ENCODE measurements at places on chromosomes 12 and 14.
A peak's percentile ranks its signal among the peaks of the same experiment; 100 is the strongest.

- no peak for DNase-seq
Measured at GRCh38 chr12:130661486-130662255, 54.4 kb downstream of the RIMBP2 start.

GRCh38 chr14:73223049-73223448 lies 14.3 kb upstream of the PAPLN start:
- no peak for DNase-seq

DNA sequence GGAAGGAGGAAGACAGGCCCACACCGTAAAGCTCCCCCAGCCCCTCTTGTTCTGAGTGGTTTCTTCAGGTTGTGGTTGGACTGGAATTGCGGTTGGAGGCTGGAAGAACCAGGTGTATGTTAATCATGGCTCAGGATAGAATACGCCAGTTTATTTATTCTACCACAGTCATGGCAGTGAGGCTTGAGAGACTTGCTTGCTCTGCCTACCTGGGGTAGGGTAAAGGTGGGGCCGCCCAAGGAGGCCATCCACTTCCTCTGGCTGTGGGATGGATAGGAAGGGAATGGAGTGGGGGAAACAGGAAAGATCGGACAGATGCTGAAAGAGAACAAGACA lies 8.1 kb downstream of the SHMT2 start:
- no peak for DNase-seq

DNA sequence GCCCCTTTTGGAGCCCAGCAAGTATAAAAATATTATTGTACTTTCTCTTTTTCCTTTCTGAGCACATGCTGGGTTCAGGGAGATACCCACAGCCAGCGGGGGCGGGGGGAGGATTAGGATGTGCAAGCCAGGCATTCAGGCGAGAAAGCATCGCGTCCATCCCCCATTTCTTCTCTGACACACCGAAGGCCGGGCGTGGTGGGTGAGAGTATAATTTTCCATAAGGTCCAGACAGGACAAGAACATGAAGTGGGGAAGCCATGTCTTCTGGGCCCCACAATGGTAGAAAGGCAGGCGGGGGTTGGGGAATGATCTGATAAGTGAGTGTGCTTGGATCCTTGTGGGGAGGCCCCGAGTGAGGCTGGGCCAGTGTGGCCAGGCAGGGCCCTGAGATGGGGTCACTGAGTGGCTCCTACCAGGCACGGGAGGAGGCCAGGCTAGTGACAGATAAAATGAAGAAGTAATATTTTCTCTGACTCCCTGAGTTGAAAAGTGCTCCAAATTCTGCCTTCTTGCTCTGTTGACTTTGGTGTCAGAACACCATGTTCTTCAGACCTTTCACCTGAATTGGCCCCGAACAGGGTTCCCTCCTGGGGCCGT lies 10.7 kb upstream of the LRTM2 start:
- no peak for DNase-seq

DNA sequence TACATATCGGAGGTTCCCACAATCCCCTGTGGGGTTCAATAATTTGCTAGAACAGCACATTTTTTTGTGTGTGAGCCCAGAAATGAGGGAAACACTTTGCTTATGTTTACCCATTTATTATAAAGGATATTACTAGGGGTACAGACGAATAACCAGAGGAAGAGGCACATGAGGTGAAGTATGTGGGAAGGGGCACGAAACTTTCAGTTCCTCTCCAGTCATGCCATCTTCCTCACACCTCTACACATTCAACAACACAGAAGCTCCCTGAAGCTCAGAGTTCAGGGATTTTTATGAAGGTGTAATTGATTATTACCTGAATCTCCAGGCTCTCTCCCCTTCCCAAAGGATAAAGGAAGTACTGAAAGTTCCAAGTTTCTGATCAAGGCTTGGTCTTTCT lies 30.2 kb upstream of the DYRK2 start:
- DNase-seq: no peak

GRCh38 chr14:51651388-51652167 lies at the start of gene FRMD6:
TSS of gene FRMD6 (plus strand) at chr14:51651910. CDS start at chr14:51689837, 37,927 bp downstream.
- no peak for DNase-seq

DNA sequence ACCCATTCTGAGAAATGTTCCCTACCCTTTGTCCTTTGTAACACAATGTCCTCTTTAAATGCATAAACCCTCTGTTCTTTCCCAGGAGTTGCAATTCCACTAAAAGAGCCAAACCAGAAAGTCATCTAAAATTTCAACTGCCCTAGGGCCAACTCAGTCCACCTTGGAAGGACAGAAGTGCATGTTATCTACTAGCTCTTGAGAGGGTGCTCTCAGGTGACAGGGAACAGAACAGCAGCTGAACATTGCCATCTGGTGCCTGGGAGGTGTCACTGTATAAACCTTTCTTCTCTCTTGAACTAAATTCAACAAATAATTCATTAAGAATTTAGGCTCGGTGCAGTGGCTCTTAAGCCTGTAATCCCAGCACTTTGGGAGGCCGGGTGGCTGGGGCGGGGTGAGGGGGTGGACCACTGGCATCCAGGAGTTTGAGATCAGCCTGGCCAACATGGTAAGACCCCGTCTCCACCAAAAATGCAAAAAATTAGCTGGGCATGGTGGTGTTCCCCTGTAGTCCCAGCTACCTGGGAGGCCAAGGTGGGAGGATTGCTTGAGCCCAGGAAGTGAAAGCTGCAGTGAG lies 10.3 kb upstream of the FERMT2 start:
- no peak for DNase-seq

DNA sequence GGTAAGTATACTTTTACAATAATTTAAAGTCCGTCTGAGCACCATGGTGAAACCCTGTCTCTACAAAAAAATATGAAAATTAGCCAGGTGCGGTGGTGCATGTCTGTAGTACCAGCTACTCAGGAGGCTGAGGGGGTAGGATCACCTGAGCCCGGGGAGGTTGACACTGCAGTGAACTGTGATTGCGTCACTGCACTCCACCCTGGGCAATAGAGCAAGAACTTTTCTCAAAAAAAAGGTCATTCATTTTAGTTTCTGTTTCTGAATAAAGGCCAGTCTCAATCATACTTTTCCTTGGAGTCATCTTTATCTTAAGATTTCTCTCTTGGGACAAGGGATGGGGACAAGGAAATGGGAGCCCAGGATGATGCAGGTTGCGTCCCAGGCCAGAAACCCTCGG lies 12.9 kb downstream of the ANKRD13A start:
- no peak for DNase-seq

DNA sequence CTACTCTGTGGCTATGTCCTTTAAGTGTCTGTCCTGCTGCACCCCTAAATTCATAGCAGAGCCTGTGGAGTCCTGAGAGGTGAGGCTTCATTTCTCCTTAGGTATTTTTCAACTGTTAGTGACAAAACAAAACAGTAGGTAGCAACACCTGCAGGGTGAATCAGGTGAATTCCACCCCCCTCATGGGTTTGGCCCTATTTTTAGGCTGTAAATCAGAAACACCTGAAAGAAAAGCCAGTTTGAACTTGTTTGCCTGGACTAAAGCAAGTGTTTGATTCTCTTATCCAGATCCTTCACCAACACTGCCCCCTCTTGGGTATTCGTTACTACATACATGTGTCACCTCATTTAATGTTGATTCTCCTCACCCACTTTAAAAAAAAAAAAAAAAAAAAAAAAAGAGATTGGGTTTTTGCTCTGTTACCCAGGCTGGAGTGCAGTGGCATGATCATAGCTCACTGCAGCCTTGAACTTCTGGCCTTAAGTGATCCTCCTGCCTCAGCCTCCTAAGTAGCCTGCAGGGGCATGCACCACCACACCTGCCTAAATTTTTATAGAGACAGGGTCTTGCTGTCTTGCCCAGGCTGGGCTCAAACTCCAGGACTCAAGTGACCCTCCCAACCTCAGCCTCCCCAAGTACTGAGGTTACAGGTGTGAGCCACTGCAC lies 10.3 kb downstream of the TBPL2 start:
- DNase-seq: peak; percentile 45

DNA sequence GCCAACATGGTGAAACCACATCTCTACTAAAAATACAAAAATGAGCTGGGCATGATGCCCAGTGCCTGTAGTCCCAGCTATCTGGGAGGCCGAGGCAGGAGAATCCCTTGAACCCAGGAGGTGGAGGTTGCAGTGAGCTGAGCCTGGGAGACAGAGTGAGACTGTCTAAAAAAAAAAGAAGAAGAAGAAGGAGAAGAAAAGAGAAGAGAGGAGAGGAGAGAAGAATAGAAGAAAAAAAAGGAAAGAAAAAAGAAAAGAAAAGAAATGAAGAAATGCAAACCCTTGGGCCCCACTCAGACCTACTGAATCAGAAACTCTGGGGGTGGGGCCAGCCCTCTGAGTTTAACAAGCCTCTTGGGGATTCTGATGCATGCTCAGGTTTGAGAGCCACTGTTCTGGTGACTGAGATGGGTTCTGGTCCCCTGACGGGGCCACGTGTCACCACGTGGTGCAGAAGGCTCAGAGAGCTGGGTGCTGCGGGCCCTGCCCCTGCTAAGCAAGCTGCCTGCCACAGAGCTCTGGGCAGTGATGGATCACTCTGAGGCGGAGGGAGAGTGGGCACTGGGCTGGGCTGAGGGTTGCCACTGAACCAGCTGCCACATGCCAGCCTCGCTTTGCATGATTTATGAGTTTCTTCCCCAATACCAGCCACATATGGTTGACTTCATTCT lies 37.5 kb downstream of the ERH start:
- DNase-seq: no peak

DNA sequence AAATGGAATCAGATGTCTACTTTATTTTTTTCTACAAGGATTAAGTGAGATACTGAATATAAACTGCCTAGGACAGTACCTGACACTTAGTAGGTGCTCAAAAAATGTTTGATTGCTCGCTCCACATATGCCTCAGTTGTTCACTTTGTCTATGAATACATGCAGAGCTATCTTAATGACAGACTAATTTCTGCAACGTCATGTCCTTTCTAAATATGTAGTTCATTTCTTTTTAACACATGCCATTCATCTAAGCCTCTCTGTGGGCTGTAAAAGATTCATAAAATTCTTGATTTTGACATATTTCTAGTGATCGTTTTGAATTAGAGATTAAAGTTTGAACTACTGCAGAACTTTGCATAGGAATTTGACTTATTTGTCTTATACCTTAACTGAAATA lies 176.3 kb upstream of the STXBP6 start:
- DNase-seq: no peak

DNA sequence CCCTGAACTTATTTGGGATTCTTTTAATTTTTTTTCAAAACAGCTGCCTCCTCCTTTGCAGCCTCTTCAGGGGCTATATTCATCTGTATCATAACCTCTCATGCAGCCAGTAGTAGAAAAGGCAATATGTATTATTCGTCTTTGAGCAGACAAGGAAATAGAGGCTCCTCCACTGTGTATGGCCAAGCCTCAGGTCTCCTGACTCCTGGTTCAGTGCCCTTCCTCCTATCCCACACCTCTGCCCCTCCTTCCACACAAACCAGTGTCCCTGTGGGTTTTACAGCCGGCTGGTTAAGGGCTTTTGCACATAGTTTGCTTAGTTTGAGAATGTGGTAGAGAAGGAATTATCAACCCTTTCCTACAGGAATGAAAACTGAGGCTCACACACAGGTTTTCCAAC lies 8.8 kb upstream of the ACVRL1 start:
- no peak for DNase-seq

DNA sequence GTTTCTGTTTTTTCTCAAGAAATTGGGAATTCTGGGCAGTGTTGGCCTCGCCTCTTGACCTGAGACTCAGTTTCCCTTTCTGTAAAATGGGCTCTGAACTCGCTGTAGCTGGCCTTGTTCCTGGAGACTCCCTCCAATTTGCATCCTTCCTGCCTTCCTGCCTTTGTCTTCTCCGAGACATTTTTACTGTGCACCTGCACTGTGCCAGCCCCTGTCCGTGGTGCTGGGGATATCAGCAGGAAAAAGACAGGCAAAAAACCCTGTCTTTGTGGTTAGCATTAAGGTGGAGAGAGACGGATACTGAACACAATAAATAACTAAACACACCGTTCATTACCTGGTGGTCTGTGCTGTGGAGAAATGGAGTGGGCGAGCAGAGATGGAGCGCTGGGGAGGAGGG lies 129.8 kb downstream of the AACS start:
- no peak for DNase-seq

DNA sequence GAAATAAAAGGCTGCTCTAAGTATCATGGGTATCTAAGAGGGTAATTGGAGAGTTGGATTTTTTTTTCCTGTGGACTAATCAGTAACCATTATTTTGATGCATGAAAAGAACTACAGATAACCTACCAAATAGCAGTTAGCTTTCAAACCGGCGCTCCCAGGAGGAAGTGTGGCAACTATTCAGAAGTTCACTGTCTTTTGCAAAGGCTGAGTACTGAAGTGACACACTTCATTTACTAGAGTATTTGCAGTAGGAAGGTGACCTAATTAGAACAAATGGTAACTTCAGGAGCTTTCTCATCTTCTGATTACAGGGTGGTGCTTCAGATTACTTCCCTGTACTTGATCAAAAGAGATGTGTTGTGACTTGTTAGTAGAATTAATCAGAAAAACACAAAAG lies 87.7 kb downstream of the PELI2 start:
- DNase-seq: no peak

DNA sequence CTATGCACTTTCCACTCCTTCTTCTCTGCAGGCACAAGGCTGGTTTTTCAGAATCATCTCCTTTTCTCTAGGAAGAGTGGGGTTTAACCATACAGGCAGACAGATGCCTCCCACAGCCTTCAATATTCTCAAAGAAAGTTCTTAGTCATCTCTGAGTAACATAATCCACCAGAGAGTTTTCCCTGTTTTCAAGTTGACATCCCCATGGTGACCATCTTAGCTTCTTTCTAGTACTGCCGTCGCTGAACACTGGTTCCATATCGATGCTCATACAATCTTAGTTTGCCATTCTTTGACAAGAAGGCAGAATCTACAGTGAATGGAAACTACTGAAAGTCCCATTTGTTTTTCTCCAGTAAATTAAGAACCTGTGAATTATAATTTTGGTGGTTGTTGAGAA lies 28.6 kb downstream of the TPH2 start:
- DNase-seq: no peak

GRCh38 chr12:86929962-86930361 lies 673.8 kb upstream of the MGAT4C start:
- no peak for DNase-seq

DNA sequence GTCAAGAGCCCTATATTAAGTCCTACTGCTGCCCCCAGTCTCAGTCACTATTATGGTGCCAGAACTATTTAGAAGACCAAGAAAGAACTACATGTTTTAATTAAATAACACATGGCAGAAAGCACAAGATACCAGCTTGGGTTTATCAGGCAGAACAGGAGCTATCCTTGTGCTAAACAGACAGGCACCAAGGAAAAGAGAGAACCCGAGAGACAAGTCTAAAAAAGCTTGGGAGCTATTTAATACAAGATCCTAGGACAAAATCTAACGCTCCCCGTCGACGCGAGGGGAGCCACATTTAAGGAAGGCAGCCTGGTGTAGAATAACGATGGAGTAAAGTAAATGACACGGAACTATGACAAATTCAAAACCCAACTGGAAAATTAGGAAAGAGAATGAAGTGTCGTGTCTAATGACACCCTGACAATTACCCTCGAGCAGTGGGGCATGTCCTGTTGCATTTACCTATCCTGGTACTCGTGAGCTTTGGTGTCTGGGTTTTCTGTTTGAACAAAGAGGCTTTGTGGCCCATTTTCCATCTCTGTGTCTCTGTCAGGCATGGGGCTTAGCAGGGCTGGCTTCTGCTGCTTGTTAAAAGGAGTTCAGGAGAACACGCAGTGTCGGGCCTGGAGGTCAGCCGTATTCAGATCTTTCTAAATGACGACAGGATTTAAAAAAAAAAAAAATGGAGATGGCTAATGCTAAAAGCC lies 140.6 kb downstream of the ETNK1 start:
- no peak for DNase-seq

- no peak for DNase-seq
Measured at GRCh38 chr14:105147671-105148603, 20.6 kb downstream of the JAG2 start.

- DNase-seq: peak; percentile 93
Measured at GRCh38 chr14:96104469-96105057, 65.4 kb downstream of the C14orf132 start.
